Tibial nerve (tissue), 4 donors: ENCODE measurements at places on chromosomes 4 and X. TPM values are rescaled to one million over a fixed set of nuclear protein-coding genes. Genes with fewer than 3 reads are reported as not detected.
A peak's percentile ranks its signal among the peaks of the same experiment; 100 is the strongest.

GRCh38 chrX:26574234-26574633, 358.3 kb downstream of the MAGEB5 start:
- no peak overlapping the region for H3K27ac ChIP-seq
- DNase-seq, result no peak
- no peaks in the 10 kb centered on the region for H3K36me3 ChIP-seq
- no peaks in the 10 kb centered on the region for H3K27me3 ChIP-seq

Gene PTTG2
- total RNA-seq, result not detected

- no peak overlapping the region for H3K27ac ChIP-seq
- DNase-seq, result peak; percentile 26
- no peaks in the 10 kb centered on the region for H3K27me3 ChIP-seq
- no peak overlapping the region for H3K4me3 ChIP-seq
- peaks cover 3% of the 10 kb centered on the region for H3K36me3 ChIP-seq
Measured at GRCh38 chr4:121666091-121666679, 30.6 kb downstream of the ANXA5 start.

GRCh38 chrX:70257423-70258288, 2.3 kb downstream of the P2RY4 start:
- H3K27me3 ChIP-seq, result no peaks in the 10 kb centered on the region
- DNase-seq, result no peak

Gene TTC29
- total RNA-seq, result not detected

GRCh38 chr4:149738156-149738555, 77.5 kb downstream of the IQCM start:
- H3K27me3 ChIP-seq, result no peaks in the 10 kb centered on the region
- no peak for DNase-seq
- H3K36me3 ChIP-seq, result no peaks in the 10 kb centered on the region
- H3K4me3 ChIP-seq, result no peak overlapping the region
- H3K27ac ChIP-seq, result no peak overlapping the region

- H3K27ac ChIP-seq, result no peak overlapping the region
- H3K4me3 ChIP-seq, result no peak overlapping the region
- H3K4me1 ChIP-seq, result no peaks in the 10 kb centered on the region
- H3K36me3 ChIP-seq, result no peaks in the 10 kb centered on the region
- DNase-seq, result no peak
- H3K27me3 ChIP-seq, result no peaks in the 10 kb centered on the region
Measured at GRCh38 chrX:137041329-137041728, 7.5 kb upstream of the GPR101 start.

- H3K36me3 ChIP-seq, result no peaks in the 10 kb centered on the region
- no peak for DNase-seq
- no peaks in the 10 kb centered on the region for H3K27me3 ChIP-seq
- H3K27ac ChIP-seq, result no peak overlapping the region
- no peaks in the 10 kb centered on the region for H3K4me1 ChIP-seq
Measured at GRCh38 chrX:23720117-23720677, 22.9 kb downstream of the ACOT9 start.

GRCh38 chrX:82961129-82961528, 547.0 kb upstream of the POU3F4 start:
- no peaks in the 10 kb centered on the region for H3K36me3 ChIP-seq
- H3K27ac ChIP-seq, result no peak overlapping the region
- DNase-seq, result no peak
